ENCODE measurements at places on chromosomes 11 and 22.

- DNase-seq = no peak
Measured at GRCh38 chr11:122692444-122692843, 36.9 kb downstream of the UBASH3B start.

DNA sequence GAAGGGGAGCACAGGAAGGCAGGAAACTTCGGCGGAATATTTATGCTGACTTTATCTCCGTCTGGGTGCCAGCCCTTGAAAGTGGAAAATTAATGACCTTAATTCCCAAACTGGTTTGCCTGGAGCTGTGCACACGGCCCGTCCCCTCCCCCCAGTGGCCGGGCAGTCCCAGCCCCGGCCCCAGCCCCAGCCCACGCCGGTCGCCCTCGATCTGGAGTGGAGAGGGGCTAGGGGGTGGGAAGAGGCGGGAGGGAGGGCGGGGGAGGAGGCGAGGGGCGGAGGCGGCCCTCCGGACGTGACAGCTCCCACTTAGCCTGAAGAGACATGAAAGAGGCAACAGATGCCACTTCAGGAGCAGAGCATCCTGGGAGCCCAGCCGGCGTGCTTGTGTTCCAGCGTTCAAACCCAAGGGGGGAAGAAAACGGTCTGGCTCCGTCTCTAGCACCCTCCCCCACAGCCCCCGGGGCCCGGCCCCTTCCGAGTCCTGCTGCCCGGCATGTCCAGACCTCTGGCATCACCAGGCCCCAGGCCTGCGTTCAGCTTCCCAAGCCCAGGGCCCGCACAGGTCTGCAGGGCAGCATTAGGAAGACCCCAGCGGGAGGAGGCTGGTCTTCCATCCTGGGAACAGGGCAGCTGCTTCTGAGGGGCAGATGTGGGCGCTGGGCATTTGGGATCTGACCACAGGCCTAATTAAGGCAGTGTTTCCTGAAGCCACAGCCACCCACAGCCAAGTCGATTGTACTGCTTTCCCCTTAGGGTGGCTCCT is 20.0 kb upstream of the LMO1 start:
- DNase-seq = peak; percentile 21

DNA sequence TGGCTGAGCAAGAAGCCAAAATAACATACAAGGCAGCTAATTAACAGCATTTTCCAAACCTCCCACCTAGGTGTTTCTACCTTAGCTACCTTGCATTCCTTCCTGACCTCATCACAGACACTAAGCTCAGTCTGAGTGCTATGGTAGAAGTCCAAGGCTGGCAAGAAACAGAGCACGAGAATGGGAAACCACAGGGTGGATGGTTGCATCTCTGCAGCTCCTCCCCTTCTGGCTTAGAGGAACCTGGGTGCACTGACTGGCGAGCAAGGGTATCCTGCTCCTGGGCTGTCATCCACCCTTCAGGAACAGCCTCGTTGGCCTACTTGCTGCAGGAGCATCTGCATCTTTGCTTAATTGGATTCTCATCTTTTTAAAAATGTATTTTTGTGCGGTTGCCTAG is 73.1 kb upstream of the KIRREL3 start:
- DNase-seq = no peak

GRCh38 chr11:40370821-40371616 is 1088.4 kb downstream of the LRRC4C start:
- DNase-seq = no peak

GRCh38 chr11:112794331-112794846 is 166.8 kb upstream of the NCAM1 start:
- peak; percentile 85 for DNase-seq

GRCh38 chr11:31397239-31397834 is 27.7 kb downstream of the DNAJC24 start:
- peak; percentile 38 for DNase-seq

DNA sequence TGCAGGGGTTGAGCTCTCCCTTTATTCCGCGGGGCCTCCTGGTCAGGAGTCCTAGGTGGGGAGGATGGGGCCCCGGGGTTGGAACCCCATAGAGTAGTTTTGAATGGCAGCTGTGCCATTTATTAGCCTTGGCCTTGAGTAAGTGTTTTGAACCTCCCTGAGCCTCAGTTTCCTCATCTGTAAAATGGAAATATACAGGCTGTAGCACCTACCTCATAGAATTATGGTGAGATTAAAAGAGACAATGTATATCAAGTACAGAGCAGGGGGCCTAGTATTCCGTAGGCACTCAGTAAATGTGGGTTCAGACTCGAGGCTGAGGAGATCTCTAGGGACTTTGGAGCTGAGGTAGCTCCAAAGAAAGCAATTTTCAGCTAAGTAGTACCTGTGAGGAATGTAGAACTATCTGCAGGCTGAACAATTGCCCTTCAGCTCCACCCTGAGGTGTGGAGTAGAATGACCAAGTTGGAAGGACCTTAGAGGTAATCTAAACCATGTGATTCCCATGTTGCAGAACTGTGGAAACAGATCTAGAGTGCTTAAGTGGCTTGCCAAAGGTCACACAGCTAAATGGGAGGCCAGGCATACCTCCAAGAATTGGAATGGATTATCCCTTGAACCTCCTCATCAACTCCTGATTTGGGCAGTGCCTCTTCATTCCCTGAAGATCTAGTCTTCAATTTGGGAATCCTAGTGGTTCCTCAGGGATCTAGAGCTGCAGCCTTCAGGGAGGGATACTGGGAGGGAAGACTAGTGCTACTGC is 682 bp downstream of the PGAP2 start:
- peak; percentile 33 for DNase-seq

DNA sequence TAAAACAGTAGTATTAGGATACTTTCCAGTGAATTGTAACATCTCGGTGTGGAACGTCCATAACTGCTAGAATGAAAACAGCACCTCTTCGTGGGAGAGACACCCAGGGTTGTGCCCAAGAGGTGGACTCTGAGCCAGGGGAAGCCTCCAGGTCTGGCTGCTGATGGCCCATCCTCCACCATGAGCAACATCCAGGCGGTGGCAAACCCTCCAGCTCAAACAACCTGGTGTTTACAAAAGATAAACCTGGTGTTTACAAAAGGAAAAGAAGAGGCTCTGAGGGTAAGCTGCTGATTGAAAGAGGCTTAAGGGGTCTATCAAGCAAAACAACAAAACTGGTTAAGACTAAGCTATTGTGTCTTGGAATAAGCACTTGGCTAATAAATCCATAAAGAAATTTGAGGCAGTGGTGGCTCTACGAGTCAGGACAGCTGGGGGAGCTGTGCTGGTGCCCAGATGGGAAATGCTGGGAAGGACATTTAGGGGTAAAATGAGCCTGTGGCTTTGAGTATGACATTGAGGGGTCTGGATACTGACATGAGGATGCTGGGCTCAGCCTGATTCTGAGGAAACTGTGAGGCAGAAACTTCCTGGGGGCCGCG is 909.0 kb downstream of the BRD1 start:
- DNase-seq = no peak

GRCh38 chr11:691710-692590 is 3.1 kb downstream of the DEAF1 start:
- DNase-seq = no peak

GRCh38 chr22:20571531-20572007 is 64.2 kb downstream of the MED15 start:
- DNase-seq = peak; percentile 32

- DNase-seq = no peak
Measured at GRCh38 chr11:86234831-86235461, 9.6 kb upstream of the EED start.

DNA sequence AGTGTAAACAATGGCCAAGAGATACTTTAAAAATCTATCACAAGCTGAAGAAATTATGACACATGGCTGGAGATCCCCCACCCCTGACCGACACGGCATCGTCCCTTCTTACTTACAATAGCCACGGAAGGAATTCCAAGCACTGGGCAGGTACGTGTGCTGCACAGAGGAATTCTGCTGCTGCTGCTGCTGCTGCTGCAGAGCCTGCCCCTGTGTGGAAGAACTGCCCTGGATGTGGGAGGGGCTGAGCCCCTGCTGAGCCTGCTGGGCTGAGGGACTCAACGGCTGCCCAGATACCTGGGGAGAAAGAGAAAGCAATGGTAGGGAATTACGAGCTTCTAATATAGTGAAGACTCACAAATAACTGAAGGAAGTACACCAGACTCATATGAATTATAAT is 15.0 kb upstream of the NFRKB start:
- DNase-seq = no peak

DNA sequence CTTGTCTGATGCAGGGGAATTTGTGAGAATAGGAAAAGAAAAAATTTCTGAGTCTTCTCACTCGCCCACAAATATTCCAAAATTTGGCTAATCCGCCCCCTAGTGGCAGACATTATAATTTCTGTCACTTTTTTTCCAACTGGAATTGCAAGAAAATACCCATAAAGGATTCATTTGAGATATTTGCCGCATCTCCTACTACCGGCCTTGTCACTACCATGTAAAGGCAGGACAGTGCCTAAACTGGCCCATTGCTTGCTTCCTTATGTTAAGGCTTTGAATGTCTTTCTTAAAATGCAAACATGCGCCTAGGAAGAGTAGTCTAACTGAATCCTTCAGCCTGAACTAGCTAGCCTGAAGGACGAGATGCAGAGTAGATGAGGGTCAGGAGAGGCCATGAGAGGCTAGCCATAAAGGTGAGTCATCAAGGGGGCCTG is 9.3 kb upstream of the CEP295 start:
- DNase-seq = peak; percentile 63

DNA sequence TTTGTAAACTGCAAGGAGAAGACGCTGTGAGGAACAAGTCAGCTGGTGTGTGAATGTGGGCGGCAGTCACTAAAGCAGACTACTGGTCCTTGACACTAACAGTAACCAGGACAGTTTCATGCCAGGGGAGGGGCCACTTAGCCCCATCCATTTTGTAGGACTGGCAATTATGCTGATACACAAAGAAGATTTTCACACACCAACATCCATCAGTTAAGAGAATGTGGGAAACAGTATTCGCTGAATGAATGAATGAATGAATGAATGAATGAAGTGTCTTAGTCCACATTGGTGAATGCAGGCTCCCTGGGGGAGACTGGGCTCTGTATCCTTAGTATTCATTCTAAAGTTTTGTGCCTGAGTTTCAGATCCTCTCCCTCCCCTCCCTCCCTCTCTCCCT is 590.4 kb downstream of the BRD1 start:
- no peak for DNase-seq

- DNase-seq = no peak
Measured at GRCh38 chr11:45393334-45393733, 107.2 kb upstream of the SYT13 start.

DNA sequence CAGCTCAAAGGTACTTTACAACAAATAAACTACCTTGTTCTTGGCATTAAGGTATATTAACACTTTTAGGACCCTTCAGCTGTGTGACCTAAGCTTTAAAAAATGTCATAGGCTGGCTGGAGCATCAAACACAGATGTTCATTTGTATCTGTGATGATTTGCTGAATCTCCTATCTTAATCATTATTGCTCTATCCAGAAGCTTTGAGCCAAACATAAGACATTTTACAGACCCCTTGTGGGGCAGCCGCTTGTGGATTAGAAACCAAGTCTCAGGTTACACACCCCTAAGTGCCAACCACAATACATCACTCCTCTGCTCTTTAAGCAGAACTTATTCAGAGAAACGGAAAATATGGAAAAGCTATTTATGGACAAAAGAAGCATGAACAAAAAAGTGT is 394.2 kb upstream of the CCDC90B start:
- no peak for DNase-seq

DNA sequence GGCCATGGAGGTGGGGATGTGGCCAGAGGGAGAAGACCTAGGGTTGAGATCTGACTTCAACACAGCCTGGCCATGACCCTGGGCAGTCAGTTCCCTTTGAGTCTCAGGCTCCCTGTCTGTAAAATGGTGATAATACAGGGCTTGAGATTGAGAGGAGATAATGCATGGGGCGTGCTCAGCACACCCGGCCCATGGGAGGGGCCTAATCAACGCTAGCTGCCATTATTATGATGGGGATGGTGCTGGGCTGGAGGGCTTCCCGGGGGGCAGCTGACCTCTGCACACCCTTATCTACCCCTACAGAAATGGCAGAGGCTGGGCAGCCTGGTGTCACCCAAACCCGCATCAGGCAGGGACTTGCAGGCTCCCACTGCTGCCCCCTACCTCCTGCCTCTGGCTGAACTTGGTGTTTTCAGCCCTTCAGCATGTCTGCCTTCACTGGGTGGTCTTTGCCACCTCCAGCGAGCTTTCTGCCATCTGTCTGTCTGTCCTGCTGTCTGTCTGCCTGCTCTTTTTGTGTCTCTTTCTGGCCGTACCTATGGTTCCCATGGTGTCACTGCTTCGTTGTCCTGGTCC is 84.5 kb downstream of the CACNA1I start:
- no peak for DNase-seq

GRCh38 chr11:15222777-15223176 is 108.1 kb downstream of the INSC start:
- no peak for DNase-seq

- DNase-seq = no peak
Measured at GRCh38 chr11:36574486-36574885, 6.7 kb downstream of the RAG1 start.

- peak; percentile 56 for DNase-seq
Measured at GRCh38 chr11:65856689-65857499, 1.1 kb downstream of the CFL1 start.

DNA sequence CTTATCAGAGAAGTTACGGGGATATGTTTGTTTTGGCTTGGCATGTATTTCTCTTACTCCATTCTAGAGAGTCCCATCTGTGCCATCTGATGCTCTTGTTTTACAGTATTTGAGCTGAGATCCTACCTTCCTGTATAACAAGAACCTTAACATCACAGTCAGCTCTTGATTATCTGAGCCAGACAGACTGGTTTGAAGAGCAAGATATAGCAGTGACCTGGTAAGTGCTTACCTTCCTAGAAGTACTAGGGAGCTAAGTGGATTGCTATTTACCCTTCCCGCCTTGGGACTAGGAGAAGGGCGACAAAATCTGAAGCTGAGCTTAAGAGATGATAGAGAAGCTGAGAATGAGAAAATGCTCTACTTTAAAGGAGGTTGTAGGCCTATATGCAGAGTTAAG is 235.3 kb downstream of the CSNK2A3 start:
- no peak for DNase-seq

DNA sequence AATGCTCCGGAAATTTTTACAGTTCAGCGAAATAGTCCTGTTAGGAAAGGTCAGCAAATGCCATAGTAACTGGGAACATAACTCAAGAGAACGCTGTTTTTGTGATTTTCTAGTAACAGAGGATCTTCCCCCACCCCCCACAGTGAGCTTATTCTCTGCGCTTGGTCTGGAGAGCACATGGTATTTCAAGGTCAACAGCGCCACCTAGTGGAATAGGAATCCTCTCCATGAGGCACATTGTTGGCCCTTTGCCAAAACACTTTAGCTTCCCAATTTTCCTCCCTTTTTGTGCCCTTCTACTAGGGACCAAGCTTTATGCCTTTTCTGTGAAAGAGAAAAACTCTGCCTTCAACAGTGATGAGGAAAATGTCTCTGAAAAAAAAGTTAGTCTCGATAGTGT is 13.2 kb upstream of the OR4C12 start:
- DNase-seq = peak; percentile 7

- DNase-seq = no peak
Measured at GRCh38 chr11:24808173-24808572, 311.3 kb downstream of the LUZP2 start.

DNA sequence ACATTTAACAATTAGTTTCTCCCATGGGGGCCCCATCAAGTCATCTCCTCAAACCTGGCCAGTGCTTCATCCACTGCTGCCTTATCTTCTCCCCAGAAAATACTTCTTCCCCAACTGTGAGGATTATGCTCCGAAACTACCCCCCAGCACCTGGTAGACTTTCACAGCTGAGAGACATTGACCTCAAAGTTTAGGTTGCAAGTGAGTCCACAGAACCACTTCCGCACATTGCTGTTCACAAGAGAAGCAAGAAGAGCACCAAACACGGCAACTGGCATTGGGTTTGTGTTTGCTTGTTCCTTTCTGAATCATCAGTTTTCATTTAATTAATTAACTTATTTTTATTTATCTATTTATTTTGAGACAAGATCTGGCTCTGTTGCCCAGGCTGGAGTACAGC is 6.1 kb downstream of the MCHR1 start:
- no peak for DNase-seq

All from fibroblast of lung (primary cell).